Right lung (tissue), 10 donors: ENCODE measurements at places on chromosomes 3 and 15. TPM values are rescaled to one million over a fixed set of nuclear protein-coding genes. Genes with fewer than 3 reads are reported as not detected.

LDHAL6B gene
- polyA plus RNA-seq = not detected

C3orf20 gene
- polyA plus RNA-seq = 0.25 TPM

RPL15 gene
- polyA plus RNA-seq = 3,174 TPM

NPRL2 gene
- polyA plus RNA-seq = 27.5 TPM

ITIH1 gene
- polyA plus RNA-seq = not detected

SMCO1 gene
- polyA plus RNA-seq = 0.09 TPM

EFCAB12 gene
- 3.9 TPM for polyA plus RNA-seq

ESYT3 gene
- polyA plus RNA-seq = 23.2 TPM

MESP1 gene
- polyA plus RNA-seq = not detected

CLDN11 gene
- polyA plus RNA-seq = 6.3 TPM

ANKUB1 gene
- polyA plus RNA-seq = 0.26 TPM

GRCh38 chr3:112136046-112136445 is 3.0 kb upstream of the GCSAM start:
- no peak for DNase-seq

DNA sequence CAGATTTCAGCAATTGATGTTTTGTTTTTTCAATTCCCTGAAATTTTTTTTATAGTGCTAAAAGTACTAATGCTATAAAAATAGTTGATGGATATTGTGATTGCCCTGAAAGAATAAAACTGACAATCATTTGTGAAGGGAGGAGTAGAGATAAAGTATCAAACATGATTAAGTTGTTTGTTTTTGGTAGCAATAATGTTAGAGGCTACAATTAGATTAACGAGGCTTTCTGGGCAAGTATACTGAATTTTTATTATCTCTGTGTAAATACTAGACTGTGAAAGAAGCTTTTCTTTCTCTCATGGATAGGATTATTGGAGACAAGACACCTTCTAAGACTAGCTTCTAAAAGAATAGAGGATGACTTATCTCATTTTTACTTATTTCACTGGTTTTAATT is 15.6 kb downstream of the NR1D2 start:
- DNase-seq = no peak

DNA sequence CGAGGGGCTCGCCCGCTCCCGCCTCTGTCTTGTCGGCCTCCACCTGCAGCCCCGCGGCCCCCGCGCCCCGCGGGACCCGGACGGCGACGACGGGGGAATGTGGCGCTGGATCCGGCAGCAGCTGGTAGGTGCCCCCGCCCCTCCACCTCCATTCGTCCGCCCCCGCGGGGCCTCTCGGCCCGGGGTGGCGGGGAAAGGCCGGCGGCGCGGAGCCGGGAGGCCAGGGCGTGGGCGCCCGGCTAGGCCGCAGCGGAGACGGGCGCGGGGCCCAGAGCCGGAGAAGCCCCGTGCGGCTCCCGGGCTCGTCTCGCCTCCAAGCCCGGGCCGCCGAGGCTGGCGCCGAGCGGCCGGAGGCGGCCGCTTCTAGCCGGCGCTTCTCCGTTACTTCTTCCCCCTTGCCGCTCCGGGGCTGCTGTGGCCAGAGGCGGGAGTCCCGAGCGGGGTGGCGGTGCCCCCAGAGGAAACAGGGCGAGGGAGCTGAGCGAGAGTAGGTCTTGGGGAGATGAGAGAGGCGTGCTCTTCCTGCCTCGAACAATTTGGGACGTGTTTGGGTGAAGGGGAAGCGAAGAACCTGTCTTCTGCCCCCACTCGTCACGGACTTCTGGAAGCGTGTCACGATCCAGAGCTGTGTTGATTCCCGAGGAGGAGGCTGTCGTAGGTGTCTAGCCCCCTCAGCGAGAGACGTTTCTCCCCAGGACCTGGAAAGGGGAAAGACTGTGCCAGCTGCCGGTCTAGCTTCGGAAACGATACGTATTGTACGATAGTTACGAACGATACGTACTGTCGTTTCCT is 555 bp downstream of the ATP11B start:
- peak; percentile 56 for DNase-seq

DNA sequence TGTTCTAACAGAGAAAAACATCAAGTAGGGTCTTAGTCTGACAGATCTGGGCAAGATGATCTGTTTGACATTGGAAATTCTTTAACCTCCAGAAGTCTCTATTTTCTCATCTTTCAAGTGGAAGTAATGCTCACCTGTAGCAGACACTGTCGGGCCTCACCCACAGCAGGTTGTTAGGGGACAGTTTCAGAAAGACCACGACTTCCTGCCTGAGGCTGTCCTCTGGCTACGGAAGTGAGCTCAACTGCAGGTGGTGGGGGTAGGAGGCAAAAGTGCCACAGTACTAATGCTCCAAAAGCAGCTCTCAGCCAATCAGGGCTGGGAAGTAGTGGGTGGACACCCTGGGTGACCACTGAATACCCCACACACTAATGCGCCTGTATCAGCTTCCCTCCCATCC is 111.4 kb upstream of the TOPAZ1 start:
- no peak for DNase-seq

DNA sequence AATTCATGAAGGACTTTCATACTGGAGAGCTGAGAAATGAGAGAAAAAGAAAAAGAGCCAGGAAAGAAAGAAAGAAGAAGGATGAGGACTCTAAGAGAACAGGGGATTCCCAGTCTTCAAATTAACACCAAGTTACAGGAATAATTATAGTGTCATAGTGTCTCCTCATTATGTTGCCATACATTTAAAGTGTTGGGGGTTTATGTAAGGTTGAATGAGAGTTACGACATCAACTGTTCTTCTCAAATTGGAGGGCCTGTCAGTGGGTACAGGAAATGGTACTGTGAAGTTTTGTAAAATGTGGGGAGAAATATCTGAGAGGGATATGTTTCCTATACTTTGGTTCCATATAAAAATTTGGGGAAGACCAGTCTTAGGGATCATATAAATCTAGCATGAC is 12.3 kb upstream of the CD200 start:
- DNase-seq = no peak

DNA sequence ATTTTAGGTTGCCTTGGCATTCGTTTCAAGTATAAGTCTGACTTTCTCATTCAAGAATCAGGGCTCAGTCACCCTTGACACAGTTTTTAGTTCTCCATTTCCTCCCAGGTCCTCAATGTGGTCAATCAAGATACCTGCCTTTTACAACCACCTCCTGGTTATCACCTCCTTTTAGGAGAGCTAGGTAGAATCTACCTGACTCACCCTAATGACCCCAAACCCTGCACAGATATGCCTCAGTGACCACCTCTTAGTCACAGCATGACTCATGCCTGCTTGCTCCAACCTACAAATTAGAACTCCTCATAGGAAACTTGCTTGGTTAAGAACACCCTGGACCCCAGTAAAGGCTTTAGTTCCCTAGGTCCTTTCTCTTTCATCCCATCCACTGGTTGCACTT is 22.5 kb downstream of the DMXL2 start:
- DNase-seq = no peak

- no peak for DNase-seq
Measured at GRCh38 chr3:149373235-149374125, 4.0 kb downstream of the TM4SF1 start.

DNA sequence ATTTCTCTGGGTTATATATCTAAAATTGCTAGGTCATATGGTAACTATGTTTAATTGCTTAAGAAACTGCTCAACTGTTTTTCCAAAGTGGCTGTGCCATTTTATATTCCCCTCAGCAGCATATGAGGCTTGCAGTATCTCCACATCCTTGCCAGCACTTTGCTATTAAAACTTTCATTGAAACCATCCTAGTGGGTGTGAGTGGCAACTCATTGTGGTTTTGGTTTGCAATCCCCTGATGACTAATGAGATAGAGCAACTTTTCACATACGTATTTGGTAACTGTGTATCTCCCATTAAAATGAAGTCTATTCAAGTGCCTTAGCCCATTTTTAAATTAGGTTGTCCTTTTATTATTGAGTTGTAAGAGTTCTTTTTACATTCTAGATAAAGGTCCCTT is 17.3 kb downstream of the KPNA1 start:
- no peak for DNase-seq

GRCh38 chr3:134464689-134465365 is 21.0 kb downstream of the ANAPC13 start:
- no peak for DNase-seq

DNA sequence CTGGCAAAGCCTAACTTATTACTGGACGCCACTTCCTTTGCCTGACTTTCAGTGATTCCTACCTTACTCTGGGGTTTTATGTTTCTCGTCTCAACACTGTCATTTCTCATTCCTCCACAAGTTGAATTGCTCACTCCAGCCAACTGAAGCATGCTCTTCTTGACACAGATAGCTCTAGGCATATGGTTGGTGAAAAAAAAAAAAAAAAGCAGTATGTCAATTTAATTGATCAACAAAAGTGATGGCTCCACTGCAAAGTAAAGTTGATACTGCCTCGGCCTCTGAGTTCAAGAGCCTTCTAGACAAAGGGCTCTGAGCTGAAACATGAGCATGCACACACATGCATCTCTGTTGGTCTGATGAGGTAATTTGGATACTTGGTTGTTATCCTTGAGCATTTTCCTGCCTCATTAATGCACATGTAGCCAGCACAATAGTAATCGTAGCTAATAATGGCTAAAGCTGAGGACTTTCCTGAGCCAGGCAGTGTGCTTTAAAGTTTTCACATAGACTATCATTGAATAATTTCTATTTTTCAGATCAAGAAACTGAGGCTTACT is 21.4 kb upstream of the UBE2Q2 start:
- DNase-seq = no peak

DNA sequence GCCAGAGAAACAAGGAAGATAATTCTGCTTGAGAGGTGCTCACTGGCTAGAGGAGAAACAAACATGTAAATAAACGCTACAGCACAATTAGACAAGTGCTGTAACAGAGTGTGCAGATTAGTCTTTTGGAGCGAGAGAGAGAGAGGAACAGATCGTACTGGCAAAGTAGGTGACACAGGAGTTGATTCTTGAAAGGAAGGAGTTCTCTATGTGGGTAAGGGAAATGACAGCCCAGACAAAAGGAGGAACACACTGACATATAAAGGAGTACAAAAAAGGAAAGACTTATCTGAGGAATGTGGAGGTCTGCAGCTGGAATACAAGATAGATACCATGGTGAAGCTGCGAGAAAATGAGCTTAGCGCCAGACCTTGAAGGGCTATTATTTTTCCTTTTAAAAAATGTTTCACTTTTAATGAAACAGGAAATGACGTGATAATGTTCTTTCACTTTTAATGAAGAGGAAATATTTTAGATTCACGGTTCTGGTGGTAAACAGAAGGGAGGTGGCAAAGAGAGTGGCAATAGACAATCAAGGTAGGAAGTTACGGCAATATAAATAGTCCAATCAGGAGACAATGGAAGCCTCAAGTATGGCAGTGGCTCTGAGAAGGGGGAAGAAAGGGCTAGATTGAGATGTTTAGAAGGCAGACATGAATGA is 202.9 kb downstream of the VPS13C start:
- DNase-seq = no peak

DNA sequence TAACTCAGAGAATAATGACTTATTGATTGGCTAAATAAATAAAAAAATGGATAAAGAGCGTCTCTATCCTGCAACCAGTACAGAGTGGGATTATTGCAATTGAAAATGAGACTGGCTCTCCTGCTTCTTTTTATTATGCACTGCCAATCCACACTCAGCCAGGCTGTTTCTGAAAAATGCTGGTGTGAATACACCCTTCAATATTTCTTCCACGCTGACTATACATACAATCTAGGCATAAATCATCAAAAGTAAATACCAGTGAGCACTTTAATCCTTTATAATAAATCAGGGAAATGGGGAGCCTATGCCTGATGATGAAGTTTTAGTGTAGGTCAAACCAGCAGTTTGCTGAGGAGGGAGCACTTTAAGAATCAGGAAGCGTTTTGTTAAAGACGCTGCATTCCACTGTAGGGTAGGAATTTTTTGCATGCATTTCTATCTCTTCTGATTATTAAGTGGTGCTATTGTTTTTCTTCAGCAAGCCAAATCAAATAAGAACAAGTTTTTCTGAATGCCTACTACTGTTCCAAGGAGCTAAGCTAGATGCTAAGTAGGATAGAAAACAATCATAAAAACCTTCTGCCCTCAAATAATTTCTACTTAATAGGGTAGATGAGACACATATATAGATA is 781.5 kb downstream of the TBL1XR1 start:
- DNase-seq = no peak

DNA sequence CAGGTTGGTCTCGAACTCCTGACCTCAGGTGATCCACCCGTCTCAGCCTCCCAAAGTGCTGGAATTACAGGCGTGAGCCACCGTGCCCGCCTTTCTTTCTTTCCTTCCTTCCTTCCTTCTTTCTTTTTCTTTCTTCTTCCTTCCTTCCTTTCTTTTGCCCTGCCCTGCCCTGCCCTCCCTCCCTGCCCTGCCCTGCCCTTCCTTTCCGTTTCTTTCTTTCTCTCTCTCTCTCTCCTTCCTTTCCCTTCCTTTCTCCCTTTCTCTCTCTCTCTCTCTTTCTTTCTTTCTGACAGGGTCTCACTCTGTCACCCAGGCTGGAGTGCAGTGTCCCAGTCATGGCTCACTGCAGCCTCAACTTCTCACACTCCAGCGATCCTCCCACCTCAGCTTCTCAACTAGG is 74.6 kb downstream of the UMPS start:
- no peak for DNase-seq

GRCh38 chr3:53187430-53187829 is 26.4 kb downstream of the PRKCD start:
- DNase-seq = no peak

- no peak for DNase-seq
Measured at GRCh38 chr3:18288243-18288642, 136.9 kb downstream of the SATB1 start.

DNA sequence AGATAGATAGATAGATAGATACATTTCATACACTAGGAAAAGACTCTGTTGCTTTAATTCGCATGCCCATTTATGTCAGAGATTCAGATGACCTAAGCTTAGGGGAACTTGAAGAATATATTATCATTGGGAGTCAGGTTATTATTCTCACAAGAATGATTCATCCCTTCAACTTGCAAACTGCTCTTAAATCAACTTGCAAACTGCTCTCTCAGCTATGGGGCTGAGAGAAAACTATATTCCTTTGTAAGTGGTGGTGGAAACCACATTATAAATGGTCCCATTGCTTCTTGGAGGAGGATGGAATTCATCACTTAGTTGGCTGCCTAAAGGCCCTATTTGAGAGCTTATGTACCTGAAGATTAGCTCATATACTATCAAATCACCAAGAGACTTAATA is 160.9 kb upstream of the STAC start:
- DNase-seq = no peak

GRCh38 chr3:105785803-105786202 is 83.0 kb downstream of the CBLB start:
- no peak for DNase-seq
